ENCODE measurements at places on chromosomes 3 and 15.

DNA sequence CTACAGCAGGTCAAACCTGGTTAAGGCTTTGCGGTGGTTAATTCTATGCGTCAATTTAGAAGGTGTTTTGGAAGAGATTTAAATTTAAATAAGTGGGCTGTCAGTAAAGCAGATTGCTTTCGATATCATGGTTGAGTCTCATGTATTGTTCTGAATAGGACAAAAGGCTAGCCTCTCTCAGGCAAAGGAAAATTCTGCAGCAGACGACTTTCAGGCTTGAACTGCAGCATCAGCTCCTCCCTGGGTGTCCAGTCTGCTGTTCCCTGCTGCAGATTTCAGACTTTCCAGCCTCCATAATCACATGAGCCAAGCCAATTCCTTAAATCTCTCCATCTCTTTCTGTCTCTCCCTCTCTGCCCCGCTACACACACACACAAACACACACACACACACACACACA is 143.2 kb downstream of the TUSC7 start:
- DNase-seq: no peak

- DNase-seq: peak; percentile 62
Observed at GRCh38 chr3:157248590-157249422, 88.9 kb upstream of the CCNL1 start.

GRCh38 chr3:96959901-96960641 is 145.7 kb downstream of the EPHA6 start:
- DNase-seq: no peak

DNA sequence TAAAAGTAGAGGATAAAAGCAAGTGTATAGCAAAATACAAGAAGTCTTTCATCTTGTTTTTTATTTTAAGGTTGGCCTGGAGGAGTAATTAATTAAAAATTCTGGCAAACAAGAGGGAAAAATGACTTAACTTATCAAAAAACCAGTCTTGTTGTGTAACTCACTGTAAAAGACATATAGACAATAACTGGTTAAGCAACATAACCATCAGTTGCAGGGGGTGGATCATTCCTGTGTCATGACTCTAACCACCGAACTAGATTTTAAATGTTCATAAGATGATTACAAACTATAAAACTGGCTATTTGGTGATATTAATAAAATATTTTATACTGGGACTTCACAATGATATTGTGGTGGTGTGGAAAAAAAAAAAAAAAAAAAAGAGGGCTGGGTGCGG is 130.6 kb downstream of the STAG1 start:
- no peak for DNase-seq

- DNase-seq: no peak
Observed at GRCh38 chr15:44489464-44489863, 47.5 kb upstream of the EIF3J start.

DNA sequence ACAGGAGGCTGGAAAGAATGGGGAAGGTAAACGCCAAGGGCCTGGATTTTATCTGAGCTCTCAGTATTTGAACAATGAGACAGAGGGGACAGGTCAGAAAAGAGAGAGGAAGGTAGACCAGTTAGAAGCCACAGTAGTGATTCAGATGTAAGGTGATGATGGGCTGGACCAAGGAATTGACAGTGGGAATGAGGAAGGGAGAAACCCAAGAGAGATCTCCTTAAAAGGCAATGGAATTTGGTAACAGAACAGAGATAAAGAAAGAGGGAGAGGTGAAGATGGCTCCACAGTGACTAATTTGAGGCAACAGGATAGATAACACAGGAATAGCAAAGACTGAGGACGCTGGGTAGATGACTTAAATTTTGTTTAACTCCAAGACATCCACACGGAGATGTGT is 11.4 kb upstream of the HEG1 start:
- peak; percentile 67 for DNase-seq

GRCh38 chr15:49644364-49644794 is 23.5 kb downstream of the DTWD1 start:
- no peak for DNase-seq

DNA sequence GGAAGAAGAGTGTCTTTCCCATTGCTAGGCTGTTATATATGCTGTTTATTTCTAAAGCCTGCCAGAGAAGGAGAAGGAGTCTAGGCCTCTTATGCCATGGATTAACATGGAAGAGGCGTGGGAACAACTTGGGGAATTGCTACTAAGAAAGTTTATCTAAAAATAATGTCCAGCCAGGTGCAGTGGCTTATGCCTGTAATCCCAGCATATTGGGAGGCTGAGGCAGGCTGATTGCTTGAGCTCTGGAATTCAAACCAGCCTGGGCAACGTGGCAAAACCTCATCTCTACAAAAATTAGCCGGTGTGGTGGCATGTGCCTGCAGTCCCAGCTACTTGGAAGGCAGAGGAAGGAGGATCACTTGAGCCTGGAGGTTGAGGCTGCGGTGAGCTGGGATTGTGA is 51.7 kb upstream of the ARPP19 start:
- DNase-seq: no peak

DNA sequence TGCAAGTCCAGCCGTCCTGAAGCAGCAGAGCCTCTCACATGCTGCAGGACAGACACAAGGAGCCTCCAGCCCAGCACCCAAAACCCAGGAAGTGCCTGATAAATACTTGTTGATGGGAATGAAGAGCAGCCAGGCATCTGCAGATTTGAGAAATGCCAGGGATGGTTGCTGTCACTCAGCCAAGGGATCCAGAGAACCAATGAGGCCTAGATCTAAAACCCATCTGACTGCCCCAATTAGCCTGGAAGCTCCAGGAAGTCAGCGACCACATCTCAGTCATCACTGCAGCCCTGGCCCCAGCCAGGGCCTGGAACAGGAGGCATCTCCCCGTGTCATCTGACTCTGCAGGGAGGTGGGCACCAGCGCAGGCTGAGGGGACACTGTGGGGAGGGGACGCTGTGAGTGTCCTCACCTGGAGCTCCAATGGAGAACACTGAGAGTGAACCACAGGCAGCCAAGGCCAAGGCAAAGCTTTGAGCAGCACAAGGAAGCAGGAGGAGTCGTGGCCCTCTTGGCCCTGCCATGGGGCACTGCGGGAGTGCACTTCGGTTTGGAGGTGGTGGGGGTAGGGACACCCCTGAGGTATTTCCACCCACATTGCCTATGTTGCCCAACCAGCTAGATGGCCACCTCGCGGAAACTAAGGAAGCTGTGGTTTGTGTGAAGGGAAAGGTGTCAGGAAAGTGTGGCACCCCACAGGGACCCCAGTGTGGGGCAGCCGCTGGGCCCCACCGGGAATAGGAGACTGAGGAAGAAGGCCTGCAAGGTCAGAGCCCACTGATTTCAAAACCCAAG is 229.5 kb downstream of the VPS13C start:
- DNase-seq: no peak

GRCh38 chr3:4426782-4427344 is 40.2 kb downstream of the SUMF1 start:
- DNase-seq: peak; percentile 54

DNA sequence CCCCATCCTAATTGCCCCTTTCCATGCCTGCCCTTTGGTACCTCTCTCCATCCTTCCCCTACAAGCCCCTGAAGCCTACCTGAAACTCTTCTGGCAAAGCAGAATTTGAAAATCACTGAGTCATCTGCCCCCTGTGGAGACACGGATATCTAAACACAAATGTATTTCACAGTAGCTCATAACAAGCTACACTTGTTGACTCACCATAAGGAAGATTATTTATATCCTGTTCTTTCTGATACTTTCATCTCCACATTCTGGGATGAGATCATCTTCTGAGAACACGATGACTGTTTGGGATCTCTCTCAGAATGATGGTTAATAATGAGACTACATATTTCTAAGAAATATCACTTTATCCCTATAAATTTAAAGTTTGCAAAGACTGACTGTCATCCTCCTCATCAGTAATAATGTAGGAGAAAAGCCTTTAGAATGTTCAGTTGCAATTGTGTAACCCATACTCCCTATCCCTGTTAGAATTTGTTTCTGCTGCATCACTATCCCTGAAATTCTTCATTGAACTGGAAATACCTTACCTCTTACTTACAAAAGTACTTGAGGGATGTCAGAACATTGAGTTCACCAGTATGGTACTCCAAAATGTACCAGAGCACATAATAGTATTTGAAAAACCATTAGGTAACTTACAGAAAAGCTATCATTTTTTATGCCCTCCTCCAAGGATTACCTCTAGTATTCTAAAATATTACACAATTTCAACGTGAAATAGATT is 116.1 kb upstream of the IL12A start:
- no peak for DNase-seq

GRCh38 chr3:135967867-135968266 is 2.3 kb downstream of the PPP2R3A start:
- no peak for DNase-seq

DNA sequence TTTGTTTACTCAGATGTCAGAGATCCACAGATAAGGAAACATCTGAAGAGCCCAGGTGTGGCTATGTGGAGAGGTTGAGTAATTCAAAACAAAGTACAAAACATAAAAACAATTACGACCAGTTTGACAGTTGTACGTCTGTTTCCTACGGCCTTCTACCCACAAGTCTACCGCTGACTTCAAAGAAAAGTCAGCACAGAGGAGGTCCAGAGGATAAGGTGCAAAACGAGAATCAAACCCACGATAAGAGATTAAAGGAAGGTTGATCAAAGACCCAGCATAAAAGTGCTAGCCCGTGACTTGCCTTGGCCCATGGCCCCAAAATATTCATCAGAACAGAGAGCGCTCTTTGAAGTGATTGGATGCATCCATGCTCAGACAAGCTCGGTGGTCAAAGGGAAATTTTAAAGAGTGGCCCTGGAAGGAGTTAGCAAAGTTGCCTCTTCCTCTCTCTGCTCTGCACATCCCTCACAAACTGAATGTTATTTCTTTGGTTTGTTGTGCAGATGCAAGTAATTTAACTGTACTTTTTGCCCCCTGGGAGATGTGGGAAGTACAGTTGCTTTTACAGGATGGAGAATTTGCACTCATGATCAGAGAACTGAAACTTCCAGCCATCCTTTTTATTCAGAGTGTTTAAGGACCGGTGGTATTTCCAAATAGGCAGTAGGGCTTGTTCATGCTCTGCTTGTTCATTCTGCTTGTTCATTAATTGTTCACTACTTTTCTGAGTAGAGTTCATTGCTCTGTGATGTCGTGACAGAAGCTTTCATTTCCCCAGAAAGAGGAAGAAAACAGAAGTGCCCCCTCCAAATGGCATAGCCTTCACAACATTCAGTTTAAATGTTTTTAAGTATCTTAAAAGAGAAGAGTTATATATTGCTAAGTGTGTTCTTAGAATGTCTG is 31.1 kb downstream of the MME start:
- DNase-seq: no peak

- no peak for DNase-seq
Observed at GRCh38 chr15:86006546-86006945, 73.1 kb upstream of the AGBL1 start.

DNA sequence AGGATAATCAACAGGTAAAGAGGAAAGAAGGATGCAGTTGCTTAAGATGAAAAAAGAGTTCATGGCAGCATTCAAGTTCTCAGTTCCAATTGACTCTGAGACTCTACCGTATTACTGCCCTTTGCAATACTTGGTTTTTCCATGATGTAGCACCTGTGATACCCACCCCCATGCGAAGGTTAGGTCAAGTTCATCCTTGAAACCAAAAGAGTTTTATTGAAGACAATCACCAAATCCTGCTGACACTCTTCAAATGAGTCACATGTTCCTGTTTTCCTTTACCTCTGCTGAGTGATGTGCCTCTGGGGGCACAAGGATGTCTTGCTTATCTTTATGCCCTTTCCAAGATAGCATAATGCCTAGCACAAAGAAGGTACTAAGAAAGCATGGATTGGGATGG is 111.3 kb upstream of the SLC7A14 start:
- no peak for DNase-seq

- DNase-seq: no peak
Observed at GRCh38 chr15:78762985-78763795, 48.1 kb downstream of the ADAMTS7 start.

DNA sequence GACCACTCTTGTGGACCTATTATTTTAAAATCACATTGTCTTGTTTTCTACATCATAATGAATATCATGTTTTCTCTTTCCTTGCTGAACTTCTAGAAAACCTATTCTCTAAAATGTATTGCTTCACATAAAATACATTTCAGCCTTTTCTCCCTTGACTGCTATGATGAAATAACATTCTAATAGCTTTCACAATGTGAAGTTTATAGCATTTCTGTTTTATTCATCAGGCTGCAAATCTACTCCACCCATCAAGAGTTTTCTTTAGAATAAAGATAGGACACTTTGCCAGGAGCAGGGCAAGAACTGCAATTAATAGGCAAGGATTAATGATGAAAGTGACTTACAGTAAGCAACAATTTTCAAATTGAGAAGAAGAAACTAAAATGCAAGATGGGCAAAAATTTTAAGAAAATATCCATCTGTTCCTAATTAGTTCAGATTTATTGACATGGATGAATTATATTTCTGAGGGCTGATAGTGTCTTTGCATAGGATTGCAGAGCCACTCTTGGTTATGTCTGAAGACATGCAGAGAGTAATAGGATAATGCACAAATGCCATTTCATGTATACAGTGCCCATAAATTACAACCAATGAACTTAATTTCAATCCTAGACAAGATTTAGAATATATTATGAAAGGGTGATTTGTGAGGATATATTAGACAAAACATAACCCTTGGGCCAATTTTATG is 21.7 kb downstream of the LEKR1 start:
- no peak for DNase-seq

- DNase-seq: peak; percentile 96
Observed at GRCh38 chr3:49689046-49689907, at the start of the genes MST1 and RNF123. Gene MST1 (minus strand): TSS chr3:49689474. CDS start chr3:49688691, 783 bp downstream. Gene RNF123 (plus strand): TSS chr3:49689557. CDS start chr3:49691166, 1,609 bp downstream.

- DNase-seq: no peak
Observed at GRCh38 chr3:30641416-30642251, 35.2 kb downstream of the TGFBR2 start.

DNA sequence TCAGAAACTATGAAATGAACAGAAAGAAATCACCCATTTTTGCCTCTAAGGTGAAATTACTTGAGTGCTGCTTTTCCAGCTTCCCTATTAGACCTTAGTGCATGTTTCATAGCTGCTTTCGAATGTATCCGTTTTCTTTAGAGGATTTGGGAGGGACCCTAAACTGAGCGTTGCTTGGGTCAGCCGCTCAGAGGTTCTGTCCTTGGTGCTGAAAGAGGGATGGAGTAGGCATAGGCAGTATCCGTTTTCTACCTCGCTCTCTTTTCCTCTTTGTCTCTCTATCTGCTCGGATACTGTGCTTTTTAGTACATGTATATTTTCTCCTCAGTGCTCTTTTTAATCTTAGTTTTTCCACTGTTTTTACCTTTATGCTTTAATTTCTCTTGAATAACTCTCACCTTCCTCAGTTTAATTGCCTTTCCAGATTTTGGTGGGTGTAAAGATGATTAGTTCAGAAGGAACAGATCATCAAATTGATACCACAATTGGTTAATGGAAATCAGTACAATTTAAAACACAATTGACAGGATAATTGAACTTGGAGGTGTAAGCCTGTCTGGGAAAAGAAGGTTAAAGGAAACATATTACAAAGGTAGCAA is at the start of gene DRD3:
TSS of gene DRD3 (minus strand) at position 283 of the 599 bp plus-strand sequence. CDS start 7,060 bp downstream, outside the sequence.
- DNase-seq: peak; percentile 65

DNA sequence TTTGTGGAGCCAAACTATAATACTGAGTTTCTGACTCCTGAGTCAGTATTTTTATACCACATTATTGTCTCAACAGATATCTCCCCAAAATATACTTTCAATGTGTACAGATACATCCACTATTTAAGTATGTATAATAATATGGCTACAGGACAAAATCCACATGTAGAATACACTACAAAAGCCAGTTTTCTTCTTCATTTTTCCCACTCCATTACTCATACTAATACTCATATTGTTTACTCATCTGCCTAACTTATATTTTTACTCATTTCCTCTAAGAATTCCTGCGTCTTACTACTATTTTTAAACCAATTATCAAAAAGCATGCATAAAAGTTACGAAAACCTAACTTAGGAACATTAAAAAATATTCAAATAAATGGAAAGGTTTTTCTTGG is 440.8 kb downstream of the ZNF385D start:
- DNase-seq: no peak
